Activated T-cell treated with anti-CD3 and anti-CD28 coated beads for 1 hour (primary cell): ENCODE measurements at places on chromosomes 2 and 18.

DNA sequence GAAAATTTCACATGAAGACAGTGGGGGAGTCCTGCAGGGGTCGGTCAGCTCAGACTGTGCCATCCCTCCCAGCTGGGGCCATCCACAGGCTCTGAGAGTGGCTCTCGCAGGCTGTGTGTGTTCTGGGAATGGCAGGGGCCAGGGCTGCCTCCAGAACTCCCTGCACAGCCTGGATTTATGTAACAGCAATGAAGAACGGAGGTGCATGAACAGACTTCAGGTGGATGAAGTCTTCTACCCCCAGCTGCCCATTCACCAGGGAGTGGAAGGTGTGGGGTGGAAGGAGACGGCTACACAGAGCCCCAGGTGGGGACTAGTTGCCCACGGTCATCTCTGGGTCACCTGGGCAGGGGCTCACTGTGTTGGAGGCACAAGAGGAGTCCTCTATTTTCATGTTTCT is 56.1 kb upstream of the HDAC4 start:
- no peak for DNase-seq

GRCh38 chr2:219334076-219334475 is 1.5 kb upstream of the RESP18 start:
- DNase-seq, result no peak

GRCh38 chr2:84084856-84085255 is 374.2 kb downstream of the SUCLG1 start:
- DNase-seq, result no peak

- no peak for DNase-seq
Observed at GRCh38 chr2:129479892-129480291, 499.6 kb upstream of the RAB6C start.

- DNase-seq, result no peak
Observed at GRCh38 chr2:162156149-162156548, 4.1 kb upstream of the GCG start.

DNA sequence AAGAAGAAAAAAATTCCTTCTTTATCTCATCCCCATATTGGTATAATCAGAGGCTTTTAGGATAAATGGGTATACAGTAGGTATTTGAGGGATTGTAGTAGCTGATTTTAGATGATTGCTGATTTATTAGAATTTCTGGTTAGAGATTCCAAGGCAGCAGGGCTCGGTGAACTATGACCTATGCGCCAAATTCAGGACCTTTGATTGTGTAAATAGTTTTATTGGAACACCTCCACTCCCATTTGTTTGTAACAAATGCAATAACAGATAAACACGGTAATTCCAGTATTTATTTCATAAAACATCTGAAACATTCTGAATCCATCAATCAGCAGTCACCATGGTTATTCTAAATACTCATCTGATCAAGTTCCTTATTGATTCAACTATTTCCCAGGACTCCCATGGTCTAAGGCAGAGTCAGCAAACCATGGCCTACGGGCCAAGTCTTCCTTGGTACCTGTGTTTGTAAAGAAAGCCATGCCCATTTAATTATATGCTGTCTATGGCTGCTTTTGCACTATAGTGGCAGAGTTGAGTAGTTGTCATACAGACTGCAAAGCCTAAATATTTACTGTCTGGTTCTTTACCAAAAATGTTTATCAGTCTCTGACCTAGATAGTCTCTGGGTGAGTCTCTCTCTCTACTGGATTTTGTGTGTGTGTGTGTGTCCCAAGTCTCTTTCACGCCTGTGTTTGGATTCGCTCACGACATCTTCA is 4.3 kb downstream of the MGAT5 start:
- no peak for DNase-seq

- no peak for DNase-seq
Observed at GRCh38 chr2:223580951-223581350, 21.2 kb downstream of the SCG2 start.

GRCh38 chr18:39489431-39489830 is 1923.8 kb upstream of the CELF4 start:
- DNase-seq, result no peak

DNA sequence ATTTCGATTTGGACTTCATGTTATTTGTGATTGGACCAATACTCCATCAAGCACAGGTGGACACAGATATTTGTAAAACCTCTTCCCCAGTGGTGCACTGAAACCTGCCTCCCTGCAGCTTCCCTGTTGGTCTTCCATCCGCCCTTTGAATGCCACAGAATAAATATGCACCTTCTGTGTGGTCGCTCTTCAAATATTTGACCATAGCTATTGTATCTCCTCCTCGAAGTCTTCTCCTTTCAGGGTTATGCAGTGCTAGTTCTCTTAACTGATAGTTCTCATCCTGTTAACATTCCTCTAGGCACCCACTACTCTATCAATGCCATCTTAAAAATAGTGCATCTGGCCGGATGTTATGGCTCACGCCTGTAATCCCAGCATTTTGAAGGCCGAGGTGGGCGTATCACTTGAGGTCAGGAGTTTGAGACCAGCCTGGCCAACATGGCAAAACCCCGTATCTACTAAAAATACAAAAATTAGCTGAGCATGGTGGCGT is 12.5 kb downstream of the SPATS2L start:
- no peak for DNase-seq

DNA sequence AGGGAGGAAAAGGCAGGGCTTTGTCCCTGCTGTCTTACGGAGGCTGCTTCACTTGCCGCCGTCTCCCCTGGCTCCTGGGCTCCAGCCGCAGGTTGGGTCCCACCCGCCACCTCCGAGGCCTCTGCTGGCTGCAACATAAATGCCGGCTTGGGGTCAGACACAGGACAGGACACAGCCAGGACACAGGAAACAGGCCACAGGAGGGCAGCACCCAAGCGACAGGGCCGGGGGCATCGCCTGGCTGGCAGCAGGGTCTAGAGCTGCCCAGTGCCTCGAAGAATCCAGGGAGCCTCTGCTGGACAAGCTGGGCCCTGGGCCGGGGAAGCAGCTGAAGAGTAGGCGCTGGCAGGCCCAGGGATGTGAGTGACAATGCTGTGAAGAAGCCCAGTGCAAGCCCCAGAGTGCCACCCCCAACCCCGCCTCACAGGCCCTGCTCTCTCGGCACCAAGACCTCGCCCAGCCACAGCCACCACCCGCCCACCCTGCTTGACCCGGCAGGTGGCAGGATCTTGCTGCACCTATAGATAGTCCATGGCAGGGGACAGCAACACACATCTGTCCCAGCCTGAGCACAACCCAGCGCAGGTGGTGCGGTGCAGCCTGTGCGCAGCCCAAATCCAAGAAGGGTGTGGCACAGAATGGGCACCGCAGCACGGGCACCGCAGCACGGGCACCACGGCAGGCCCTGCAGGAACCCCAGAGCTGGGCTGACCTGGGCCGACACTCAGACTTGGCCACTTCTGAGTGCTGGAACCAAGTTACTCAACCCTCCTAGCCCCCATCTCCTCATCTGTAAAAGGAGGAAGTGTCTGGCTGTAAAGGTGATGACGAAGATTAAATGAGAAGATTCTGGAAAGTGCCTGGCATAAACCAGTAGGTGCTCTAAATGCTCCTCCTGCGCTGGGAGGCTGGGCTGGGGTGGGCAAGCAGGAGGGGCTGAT is 55.6 kb downstream of the BIN1 start:
- no peak for DNase-seq

DNA sequence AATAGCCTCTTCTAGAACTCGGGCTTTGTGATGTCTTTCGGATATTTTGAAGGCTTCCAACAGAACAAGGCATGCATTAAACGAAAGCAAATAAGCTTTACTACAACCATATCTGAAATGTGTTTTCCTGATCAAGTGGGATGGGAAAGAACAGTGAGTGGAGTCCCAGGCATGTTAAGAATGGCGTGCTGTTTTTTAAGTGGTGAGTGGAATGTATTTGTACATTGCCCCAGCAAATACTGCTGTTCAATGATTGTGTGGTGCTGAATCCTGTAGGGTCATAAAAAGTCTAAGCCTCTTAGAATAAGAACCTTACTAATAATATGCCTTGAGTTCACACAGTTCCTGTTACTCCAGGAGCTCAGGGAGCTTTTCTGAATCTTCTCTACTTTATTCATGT is 52.5 kb downstream of the POMC start:
- no peak for DNase-seq

DNA sequence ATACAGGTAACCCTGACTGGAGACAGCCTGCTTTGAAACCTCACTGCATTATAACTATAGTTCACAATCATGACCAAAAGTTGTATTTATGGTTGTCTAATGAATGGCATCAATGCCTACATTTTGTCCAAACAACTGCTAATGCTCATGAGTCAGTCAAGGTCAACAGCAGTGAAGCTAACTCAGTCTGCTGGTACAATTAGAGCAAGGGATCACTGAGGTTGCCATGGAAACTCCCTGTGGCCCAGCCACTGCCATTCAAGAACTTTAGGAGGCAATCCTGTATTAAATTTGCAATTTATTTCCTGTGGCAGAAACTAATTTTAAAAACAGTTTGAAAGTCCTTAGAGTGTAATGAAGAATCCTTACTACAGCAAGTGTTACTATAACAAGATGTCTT is 185.1 kb upstream of the SMAD7 start:
- DNase-seq, result no peak

GRCh38 chr18:9696701-9697100 is 11.4 kb upstream of the RAB31 start:
- DNase-seq, result no peak

DNA sequence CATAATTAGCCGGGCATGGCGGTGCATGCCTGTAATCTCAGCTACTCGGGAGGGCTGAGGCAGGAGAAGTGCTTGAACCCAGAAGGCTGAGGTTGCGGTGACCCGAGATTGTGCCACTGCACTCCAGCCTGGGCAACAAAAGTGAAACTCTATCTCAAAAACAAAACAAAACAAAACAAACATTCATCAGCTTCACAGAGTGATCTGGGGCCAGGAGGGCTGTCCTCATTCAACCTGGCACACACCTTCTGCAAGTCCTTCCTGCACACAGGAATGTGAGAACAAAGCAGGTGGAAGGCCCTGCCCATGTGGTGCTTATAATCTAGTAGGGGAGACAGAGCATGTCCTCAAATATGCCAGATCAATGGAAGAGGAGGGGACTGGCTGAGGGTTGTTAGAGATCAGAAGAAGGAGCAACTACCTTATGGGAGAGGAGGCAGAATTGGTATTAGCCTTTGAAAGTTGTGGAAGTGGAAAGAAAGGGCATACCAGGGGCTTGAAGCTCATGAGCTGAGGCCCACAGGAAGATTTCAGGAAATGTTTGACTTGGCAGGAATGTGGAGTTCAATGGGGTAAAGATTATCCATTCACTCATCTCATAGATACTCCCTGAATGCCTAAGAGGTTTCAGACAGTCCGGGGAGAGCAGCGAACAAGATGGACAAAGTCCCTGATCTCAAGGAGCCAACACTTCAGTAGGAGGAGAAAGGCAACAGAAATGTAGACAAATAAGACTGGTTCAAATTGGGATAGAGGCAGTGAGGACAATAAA is 155.3 kb upstream of the SIX3 start:
- DNase-seq, result no peak

DNA sequence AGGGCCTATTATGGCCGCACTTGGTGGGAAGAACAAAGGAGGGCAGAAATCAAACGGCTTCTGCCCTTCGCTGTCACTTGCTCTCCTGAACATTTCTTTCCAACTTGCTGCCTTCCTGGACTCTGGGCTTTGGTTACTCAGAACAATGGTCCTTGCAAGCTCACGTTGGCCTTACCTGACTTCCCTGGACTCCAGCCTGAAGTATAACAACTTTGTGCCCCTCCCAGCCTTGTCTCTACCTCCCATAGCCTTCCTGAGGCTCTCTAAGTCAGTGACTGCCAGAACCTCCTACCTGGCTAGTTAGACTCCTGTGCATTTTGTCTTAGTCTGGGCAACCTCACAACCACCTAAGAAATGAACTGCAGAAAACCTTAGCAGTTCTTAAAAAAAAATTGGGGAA is 30.2 kb upstream of the ITPRID2 start:
- DNase-seq, result no peak

DNA sequence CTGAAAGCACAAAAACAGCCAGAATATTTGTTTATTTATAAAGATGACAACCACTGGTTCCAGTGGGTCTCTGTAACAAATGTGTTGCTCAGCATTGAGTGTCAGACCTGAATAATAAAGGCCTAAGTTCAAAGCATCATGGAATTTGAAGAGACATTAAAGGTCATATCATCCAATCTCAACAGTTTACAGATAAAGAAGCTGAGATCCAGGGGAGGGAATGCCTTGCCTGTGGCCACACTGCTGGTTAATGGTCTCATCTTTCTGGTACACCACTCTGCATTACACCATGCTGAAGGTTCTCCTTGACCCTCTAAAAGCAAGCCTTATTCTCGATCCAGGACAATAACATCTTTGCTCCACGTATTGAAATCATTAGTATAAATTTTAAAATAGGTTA is 446.5 kb upstream of the ACVR2A start:
- DNase-seq, result no peak

DNA sequence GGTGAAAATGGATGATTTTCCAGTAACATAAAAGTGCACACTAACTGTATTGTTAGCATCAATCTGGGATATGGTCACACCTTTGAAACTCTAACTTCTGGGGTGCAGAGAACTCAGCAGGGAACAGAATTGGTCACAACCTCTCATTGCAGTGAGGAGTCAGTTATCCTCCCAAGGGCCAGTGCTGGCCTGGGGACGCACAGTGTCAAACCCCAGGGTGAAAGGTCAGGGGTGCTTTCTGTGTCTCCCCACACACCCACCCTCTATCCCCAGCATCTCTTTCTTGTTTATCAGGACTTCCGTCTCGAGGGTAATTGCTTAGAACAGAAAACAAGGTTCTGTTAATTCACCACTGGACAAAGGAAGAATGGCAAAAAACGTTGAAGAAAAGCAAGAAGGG is 208.7 kb downstream of the DLGAP1 start:
- DNase-seq, result no peak
